ENCODE measurements at places on chromosomes 2 and 18.

GRCh38 chr2:27959496-27959895 lies 69.0 kb downstream of the BABAM2 start:
- DNase-seq: no peak

DNA sequence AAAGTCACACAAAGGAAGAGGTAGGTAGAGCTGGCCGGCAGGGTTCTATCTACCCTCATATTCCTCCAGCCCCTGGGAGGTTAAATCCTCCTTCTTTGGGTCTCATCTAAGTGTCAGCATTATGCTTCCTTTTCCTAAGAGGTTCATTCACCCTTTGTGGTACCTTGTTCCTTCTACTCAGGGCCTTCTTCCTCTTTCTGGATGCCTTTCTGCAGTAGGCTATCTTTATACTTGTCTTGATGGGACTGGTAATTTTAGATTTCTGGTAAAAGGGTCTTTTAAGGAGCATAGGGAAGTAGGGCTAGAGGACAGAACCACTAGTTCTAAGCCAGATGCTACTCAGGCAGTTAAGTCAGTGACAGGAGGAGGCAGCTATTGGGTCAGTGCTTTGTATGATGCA lies 13.7 kb upstream of the TNP1 start:
- no peak for DNase-seq

DNA sequence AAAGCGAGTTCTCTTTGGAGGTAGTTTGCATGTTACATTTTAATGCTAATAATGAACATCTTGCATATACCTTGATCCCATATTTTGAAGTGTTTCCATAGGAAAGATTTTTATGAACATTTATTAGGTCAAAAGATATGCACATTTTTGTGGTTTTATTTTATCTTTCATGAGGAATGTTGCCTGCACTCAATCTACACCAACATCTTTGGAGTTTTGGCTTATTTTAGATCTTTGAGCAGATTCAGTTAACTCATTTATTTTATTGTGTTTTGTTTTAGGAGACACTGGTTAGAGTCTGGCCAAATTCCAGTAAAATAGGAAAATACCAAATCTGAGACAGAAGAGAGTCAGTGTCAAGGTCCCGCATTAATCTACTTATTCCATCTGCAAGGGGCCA lies 540.9 kb downstream of the RNF144A start:
- DNase-seq: no peak

DNA sequence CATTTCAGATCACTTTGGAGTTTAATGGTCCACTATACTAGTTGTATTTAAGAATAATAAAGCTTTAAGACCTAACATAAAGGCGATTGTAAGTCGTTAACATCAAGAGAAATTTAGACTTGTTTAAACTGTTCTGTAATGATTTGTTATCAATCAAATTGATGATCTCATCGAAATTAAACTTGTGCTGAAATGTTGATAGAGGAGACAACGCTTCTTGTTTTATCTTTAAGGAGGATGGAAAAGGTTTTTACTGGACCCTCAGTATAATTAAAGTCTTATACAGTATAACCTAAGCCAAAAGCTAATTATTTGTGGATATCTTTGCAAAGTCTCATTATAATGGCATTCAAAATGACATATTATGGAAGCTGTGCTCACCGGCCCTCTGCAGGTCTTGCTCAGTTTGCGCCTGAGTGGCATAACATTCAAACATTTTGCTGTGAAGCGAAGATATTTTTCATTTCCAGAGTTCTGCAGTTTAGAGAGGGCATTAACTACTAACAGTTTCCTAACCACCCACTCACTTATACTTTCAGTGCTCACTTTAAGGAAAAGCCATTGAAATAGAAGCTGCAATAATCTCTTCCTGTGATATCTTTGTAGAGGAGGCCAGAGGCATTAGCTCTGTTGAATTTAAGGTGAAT lies 1.4 kb upstream of the SERTAD2 start:
- DNase-seq: no peak

GRCh38 chr2:152635635-152636298 lies 81.5 kb downstream of the PRPF40A start:
- peak; percentile 67 for DNase-seq

GRCh38 chr2:191611614-191612013 lies 66.3 kb upstream of the NABP1 start:
- DNase-seq: no peak

DNA sequence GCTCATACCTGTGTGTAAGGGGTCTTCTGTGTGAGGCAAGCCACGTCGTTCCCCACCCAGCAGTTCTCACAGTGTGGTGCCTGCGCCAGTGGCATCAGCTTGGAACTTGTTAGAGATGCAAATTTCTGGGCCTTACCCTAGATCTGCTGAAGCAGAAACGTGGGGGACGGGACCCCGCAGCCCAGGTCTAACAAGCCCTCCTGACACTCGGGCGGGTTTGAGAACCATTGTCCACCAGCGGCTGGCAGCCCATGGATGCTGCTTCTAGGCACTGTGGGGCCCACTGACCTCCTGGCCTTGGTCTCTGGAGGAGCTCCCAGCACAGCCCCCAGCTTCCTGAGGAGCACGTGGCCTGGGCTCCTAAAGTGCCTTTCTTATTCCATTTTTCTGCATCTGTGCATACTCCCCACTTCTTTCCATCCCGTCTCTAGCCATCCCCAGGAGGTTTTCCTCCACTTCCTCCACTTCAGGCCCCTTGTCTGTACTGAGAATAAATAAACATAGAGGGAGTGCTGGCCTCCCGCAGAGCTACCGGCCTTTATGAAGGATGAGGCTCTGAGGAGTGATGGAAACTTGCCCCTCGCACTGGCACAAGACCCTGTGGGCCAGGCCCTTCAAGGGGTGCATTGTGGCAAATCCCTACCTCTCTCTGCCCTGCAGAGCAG lies 94.3 kb downstream of the GALR1 start:
- DNase-seq: no peak

DNA sequence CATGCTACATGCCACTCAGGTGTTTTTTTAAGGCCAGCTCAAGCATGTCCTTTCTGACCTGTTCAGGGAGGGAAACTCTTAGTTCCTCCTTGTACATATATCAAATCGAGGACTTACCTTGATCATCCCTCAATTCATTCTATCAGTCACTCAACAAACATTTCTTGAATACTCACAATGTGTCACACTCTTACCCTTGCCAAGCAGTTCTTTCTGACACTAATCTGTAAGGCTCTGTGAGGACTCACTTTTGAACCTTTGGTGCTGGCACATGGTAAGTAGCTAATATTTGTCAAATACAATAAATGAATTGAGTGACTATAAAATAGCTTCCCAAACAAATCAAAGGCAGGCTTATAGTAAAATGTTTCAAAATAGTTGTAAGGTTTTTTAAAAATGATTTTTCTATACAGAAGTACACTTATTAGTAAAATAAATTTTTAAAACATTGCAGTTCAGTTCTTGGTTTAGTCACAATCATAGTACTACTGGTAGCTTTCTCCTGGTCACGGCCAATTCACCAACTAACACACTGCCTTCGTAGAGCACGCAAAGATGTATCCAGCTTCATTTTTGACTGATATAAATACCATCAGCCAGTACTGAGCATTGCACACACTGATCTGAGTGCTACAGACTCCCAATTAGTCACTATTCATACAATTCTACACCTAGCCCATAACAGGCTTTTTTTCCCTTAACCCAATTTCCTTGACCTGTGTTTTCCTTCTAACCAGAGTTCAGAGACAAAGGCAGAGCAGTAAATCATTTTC lies 50.9 kb downstream of the ZEB2 start:
- no peak for DNase-seq

- DNase-seq: no peak
These were observed 23.9 kb downstream of the BAZ2B start for GRCh38 chr2:159592441-159592840.

All from cerebellar cortex (tissue), 1 donor.